Ammon's horn (tissue), 1 donor: ENCODE measurements at places on chromosomes 11 and 22.
A peak's percentile ranks its signal among the peaks of the same experiment; 100 is the strongest.

DNA sequence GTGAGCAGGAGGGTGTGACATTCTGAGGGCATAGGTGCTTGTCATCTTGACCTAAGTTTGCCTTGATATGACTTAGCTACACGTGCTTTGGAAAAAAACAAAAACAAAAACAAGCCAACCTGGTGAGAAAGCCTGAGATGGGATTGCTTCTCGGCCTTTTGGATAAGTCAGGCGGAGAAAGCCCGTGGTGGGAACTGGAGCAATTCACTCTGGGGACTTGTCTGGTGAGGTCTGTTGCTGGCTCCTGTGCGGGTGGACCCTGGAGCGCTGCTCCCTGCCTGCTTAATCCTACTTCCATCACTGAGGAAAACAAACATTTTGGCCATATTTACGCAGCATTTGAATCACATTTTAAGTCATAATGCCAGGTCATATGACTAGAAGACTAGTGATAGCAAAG, 100.3 kb downstream of the SNX19 start:
- DNase-seq, result no peak

DNA sequence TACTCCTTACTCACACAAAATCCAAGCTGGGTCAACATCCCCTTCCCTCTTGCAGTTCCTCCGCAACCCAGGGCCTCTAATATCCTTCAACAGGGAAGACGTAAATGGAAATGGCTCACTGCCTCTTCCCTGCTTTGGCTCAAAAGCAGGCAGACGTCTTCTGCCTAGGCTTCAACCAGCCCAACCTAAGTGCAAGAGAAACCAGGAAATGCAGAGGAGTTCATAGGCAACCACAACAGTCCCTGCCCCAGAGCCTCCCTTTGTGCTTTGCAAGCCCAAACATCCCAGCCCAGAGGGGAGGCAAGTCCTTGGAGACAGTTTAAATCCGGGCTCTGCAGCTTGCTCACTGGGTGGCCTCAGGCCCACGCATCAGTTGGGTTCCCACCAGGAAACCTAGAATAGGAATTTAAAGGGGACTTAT, 33.3 kb downstream of the CD6 start:
- no peak for DNase-seq

GRCh38 chr11:67252831-67253239, 13.4 kb upstream of the GRK2 start:
- peak; percentile 86 for DNase-seq

GRCh38 chr11:33317662-33318061, 60.5 kb downstream of the HIPK3 start:
- DNase-seq, result no peak

GRCh38 chr11:111641339-111642015, 39.2 kb downstream of the SIK2 start:
- no peak for DNase-seq

- DNase-seq, result peak; percentile 39
Observed at GRCh38 chr22:40031766-40032470, 37.2 kb downstream of the FAM83F start.

DNA sequence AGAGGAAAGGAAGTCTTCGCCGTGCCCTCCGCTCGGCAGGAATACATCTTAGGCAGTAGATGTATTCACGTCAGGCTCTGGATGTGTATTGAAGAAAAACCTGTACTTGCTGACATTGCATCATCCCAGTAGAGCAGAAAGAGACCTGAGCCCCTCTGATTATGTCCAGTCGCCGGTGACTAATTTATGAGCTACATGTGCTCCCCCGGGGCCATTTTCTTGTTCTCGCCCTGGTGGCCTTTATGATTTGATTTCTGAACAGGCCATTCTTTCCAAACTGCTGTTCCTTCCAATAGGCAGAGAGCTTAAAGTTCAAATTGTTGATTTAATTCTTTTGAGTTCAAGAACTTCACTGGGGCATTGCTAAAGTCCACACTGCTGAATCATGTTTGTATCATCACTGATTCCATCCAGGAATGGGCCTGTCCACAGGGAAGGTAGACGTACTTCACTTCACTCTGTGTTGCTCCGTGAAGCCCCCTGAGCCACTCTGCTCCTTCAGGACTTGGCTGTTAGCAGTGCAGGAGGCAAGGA, 137.3 kb upstream of the RASSF10 start:
- DNase-seq, result no peak

- DNase-seq, result no peak
Observed at GRCh38 chr11:10500757-10501684, 40.0 kb downstream of the RNF141 start.

DNA sequence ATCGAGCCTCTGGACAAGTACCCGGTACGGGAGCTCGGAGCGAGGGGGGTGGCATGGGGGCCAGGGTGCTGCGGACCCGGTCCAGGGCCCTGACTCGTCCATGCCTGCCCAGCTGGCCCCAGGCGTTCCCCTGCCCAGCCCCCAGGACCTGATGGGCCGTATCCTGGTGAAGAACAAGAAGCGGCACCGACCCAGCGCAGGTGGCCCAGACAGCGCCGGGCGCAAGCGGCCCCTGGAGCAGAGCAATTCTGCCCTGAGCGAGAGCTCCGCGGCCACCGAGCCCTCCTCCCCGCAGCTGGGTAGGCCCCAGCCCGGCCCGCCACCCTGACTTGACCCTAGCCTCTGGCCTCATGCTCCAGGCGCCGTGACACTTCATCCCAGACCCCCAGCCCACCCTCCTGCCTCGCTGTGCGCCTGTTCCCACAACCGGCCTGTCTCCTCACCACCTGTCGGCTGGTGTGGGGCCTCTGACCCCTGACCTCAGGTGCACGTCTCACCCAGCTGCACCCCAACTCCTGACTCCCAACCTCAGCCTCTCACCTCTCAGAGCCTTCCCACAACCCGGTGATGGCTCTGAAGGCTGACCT, 7.7 kb downstream of the PLCB3 start:
- DNase-seq, result no peak

DNA sequence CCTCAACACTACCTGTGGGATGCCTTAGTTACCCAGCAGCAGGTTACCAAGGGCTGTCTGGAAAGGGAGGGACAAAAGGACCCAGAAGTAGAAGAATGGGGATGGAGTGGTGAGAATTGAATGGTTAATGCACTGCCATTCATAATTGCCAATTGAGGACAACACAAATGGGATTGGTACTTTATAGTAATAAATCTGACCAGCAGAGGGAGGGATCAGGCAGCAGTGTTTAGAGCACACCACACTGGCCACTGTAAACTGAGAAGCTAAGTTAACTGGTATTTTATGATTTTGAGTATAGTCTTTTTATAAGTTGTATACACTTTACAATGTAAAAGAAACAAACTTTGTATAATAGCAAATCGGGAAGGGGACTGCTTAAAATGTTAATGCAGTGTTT, 10.7 kb downstream of the TBRG1 start:
- no peak for DNase-seq

DNA sequence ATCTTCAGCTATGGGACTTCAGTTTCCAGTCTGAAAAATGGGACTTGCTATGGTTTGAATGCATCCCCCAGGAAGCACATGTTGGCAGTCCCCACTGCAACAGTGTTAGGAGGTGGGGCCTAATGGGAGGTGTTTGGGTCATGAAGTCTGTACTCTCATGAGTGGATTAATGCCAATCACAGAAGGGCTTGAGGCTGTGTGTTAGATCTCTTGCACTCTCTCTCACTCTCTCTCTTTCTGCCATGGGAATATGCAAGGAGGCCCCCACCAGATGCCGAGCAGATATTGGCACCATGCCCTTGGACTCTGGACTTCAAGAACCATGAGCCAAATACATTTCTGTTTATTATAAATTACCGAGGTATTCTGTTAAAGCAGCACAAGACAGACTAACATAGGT, 7.8 kb upstream of the AP1B1 start:
- no peak for DNase-seq

- no peak for DNase-seq
Observed at GRCh38 chr22:19957445-19957844, 15.8 kb upstream of the TXNRD2 start.

DNA sequence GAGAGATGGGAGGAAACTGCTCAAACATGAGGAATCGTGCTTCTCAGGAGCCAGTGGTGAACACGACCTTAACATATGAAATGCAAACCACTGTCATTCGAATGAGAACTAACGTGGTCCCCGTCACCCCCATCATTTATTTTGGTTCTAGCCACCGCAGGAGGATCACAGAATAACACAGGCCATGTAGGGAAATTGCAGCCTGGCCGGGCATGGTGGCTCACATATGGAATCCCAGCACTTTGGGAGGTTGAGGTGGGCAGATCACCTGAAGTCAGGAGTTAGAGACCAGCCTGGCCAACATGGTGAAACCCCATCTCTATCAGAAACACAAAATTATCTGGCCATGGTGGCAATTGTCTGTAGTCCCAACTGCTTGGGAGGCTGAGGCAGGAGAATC, 27.1 kb downstream of the KRTAP5-5 start:
- no peak for DNase-seq

- DNase-seq, result no peak
Observed at GRCh38 chr22:27413702-27414101, 387.9 kb downstream of the MN1 start.

GRCh38 chr11:74397501-74398243, 561 bp downstream of the PGM2L1 start:
- no peak for DNase-seq

DNA sequence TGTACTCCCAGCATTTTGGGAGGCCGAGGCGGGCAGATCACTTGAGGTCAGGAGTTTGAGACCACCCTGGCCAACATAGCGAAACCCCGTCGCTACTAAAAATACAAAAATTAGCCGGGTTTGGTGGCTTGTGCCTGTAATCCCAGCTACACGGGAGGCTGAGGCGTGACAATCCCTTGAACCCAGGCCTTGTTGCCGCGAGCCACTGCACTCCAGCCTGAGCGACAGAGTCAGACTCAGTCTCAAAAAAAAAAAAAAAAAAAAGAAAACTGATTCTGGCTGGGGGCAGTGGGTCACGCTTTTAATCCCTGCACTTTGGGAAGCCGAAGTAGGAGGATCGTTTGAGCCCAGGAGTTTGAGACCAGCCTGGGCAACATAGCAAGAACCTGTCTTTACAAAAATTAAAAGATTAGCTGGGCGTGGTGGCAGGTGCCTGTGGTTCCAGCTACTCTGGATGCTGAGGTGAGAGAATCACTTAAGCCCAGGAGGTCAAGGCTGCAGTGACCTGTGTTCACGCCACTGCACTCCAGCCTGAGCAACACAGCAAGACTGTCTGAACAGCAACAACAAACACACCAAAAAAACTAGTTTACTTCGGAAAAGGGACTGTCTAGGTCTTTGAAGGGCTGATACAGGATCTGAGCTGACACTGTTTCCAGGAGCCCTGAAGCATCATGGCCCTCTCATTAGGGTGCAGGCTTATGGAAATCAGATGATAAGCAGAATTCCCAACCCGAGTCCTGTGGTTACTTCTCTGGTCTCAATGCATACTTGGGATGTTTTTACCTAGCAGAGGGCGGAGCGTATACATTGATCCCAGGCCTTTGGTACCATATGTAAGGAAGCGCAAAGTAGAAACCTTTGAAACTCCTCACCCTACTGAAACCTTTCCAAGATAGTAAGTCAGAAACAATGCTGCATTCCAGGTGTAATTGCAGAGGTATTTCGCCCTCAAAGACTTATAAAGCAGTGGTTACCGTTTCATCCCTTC, 1.8 kb upstream of the CHKB start:
- no peak for DNase-seq

- DNase-seq, result no peak
Observed at GRCh38 chr11:126310992-126311310, 7.1 kb downstream of the DCPS start.

- DNase-seq, result no peak
Observed at GRCh38 chr11:57071829-57072228, 83.1 kb downstream of the OR5AK2 start.

DNA sequence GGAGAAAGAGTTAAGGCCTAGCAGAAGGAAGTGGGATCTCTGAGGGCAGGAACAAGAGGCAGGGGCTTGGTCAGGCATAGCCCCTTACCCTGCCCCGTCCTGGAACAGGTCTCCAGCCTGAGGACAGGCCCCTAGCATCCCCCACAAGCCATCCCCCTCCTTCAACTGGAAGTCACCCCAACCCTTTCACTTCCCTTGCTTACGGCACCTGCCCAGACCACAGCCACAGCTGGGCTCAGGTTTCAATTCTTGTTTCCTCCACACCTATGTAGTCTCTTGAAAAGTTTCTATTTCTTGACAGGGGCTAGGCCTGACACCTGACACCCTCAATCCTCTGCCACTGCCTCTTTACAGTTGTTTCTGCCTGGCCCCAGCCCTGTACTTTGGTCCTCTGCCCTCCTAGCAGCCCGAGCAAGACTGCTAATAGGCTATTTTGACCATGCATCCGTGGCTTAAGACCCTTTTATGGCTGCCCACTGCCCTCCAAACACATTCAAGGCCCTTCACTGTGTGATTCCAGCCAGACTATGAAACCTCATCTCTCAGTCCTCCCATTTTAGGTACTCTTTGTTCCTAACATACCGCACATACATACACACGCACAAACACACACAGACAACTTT, 10.9 kb upstream of the FCHSD2 start:
- no peak for DNase-seq

DNA sequence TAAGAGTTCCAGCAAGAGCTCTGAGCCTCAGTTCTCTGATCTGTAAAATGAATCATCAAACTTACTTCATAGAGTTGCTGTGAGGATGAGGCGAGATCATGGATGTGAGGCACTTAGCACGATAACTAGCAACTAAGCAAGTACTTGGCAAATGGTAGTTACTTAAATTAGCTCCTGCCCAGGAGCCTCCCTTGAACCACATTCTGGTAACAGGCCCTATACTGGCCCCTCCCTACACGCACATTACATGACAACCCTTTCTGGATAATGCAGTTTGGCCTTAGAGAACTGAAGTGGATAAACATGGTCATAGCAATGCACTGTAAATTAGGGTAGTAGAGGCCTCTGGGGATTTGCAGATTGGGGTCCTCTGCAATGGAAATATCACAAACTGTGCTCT, 187.4 kb upstream of the NARS2 start:
- DNase-seq, result no peak

DNA sequence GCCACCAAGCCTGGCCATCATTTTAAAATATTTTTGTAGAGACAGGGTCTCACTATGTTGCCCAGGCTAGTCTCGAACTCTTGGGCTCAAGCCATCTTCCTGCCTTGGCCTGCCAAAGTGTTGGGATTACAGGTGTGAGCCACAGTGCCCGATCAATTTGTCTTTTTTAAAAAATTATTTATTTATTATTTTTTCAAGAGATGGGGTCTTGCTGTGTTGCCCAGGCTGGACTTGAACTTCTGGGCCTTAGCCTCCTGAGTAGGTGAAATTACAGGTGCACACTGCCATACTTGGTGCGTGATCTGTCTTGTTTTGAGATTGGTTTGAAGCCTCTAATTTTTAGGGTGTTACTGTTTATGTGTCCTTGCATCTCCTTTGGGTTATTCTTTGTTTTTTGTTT, 10.2 kb downstream of the CABIN1 start:
- no peak for DNase-seq
